ENCODE measurements at places on chromosomes 1 and 21.

DNA sequence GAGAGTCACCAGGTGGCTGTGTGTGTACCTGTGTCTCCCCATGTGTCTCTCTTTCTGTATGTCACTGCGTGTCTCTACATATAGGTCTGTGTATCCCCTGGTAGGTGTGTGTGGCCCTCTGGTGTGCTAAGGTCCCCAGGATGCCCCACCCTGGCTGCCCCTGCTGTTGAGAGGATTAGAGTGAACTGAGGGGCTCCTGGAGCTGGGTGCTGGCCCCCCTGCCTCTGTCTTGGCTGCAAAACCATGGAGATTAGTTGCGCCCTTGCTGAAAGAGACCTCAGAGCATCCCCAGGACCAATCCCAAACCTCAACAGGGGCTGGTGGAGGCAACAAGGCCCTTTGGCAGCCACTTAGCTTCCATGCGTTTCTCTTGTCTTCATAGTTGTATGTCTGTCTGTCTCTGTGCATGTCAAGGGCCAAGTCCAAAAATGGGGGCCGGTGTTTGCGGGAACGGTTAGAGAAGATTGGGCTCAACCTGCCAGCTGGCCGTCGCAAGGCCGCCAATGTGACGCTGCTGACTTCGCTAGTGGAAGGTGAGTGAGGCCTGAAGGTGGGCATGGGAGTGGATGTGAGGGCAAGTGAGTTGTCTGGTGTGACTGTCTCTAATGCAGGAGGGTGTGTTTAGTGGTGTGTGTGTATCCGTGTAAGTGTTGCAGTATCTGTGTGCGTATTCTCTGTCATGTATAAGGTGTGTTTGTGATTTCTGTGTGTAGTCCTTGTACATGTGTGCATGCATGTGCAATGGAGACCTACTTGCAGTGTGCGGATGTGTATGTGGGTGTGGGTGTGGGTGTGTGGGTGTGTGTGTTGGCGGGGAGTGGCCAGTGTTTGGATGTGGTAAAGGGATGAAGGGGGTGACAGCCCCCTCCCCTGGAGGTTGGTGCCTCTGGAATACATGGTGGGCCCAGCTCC lies 16.7 kb downstream of the TFAP2E start:
- DNase-seq: no peak

DNA sequence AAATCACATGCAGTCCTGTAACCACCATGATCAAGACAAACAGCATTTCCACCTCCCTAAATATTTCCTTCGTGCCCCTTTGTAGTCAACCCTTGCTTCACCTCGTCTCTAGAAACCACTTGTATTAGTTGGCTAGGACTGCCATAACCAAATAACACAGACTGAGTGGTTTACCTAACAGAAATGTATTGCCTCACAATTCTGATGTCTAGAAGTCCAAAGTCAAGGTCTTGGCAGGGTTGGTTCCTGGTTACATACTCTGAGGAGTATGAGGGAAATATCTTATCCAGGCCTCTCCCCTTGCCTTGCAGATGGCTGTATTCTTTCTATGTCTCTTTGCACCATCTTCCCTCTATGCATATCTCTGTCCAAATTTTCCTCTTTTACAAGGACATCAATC lies 23.3 kb upstream of the FRRS1 start:
- no peak for DNase-seq

DNA sequence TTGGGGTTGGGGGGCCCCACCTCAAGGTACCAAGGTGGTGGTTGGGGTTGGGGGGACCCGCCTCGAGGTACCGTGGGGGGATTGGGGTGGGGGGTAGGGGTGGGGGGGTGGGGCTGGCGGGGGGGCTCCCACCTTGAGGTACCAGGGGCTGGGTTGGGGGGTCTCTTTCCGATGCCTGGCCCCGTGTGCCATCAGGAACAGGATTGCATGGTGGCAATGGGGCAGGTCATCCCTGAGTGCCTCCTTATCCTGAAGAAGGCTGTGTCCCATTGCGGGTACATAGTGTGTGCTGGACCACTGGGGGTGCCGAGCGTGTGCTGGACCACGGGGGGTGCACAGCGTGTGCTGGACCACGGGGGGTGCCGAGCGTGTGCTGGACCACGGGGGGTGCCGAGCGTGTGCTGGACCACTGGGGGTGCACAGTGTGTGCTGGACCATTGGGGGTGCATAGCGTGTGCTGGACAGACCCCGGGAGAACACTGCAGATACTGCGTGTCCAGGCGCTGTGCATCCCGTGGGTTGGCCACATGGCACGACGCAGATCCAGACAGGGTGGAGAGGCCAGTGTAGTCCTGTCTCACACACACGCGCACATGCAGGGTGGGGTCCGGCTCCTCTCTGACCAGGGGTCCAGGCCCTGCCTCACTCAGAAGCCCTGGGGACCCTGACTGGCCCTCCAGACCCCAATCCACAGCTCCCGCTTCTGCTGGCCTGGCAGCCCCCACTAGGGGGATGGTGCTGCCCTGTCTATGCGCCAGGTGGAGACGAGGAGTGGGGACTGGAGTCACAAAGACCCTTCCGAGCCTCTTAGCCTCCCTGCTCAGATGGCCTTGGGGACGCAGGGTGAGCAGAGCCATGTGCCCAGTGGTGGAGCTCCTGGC lies 4.2 kb downstream of the SCNN1D start:
- DNase-seq: no peak

GRCh38 chr21:40146216-40146837 lies 279.1 kb downstream of the PCP4 start:
- no peak for DNase-seq

DNA sequence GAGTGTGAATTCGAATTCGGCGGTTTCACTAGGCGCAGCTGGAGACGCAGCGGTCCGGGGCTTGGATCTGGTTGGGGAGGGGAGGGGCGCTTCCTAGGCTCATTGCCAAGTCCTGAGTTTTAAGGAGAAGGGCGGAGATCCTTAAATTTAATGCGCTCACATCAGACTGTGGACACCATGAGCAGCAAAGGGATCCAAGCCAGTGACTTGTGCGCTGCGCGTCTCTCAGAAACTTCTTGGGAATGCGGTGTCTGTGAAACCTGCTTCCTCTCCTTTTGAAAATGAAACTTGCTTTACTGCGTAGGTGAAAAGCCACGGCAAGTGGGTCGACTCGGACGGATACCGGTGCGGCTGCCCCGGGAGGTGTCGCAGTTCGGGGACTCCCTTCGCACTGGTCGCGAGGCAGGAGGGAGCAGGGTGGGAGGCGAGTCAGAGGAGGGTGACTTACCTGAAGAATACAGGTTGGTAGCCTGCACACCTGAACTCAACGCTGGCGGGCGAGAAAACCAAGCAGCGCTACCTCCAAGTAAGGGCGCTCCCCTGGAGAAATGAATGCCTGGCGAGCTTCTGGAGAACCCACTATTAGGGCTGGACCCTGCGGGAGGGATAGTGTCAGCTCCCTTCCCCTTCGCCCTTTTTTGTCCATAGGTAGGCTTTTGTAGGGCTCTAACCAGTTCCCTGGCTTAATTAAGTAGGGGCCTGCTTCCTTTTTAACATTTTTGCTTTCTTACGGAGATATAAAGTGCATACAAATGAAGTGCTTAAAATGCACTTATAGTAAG lies 992 bp downstream of the TENT5C start:
- peak; percentile 66 for DNase-seq

GRCh38 chr1:96695954-96696353 lies 25.6 kb upstream of the PTBP2 start:
- DNase-seq: no peak

Measured in activated CD4-positive, alpha-beta T cell treated with anti-CD3 and anti-CD28 coated beads, Interleukin-2, amount 10 ng/mL, durations not matched to agents 7 days and 5 days (primary cell).